ENCODE measurements at places on chromosomes 3 and 15.

DNA sequence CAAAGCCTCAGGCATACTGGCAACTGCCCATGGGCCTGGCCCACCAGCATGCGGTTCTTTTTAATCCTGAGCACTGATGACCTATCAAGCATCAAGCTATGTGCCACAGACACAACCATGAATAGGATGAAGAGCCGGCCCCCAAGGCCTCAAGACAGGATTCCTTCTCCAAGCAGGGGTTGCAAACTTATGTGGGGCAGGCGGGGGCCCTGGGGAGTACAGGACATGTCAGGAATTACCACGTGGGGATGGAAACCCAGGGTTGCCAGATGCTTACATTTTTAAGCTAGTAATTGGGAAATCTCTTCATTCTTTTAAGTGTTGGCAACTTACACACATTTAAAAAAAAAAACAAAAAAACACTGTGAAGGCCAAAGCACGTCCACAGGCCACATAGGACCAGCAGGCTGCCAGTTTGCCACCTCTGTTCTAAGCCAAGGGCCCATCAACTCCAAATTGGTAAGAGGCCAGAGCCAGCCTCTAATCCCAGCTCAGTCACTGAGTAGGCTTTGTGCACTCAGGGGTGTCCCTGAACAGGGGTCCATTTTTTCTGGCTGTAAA lies 32.8 kb downstream of the BDH1 start:
- no peak for DNase-seq

GRCh38 chr3:27628026-27628750 lies 93.9 kb downstream of the EOMES start:
- no peak for DNase-seq

GRCh38 chr3:108489776-108490175 lies 20.6 kb downstream of the MYH15 start:
- DNase-seq: no peak

DNA sequence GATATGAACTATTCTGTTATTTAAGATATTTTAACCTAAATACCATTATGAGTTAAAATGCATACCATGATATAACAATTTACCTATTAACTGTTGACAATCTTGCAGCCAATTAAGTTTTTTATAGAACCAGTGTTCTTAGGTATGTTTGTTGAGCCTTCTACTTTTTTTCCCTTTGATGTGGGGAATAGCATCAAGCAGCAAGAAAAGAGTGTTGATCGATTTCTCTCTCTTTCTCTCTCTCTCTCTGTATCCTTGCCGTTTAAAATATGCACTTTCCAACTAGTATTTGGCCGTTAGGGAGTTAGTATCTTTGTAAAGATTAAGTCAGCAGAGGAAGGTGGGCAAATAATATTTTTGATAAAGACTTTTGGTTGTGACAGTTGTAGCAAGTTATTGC lies 5.9 kb downstream of the CHD2 start:
- no peak for DNase-seq

GRCh38 chr3:171185959-171186358 lies 159.4 kb upstream of the SLC2A2 start:
- DNase-seq: no peak

Measured in KG1 (cell line).